ENCODE measurements at places on chromosomes 7 and 10.

GRCh38 chr10:125846894-125847293 lies 23.5 kb downstream of the BCCIP start:
- no peak for DNase-seq

GRCh38 chr7:100132697-100133151 lies 6.0 kb downstream of the MBLAC1 start:
- peak; percentile 29 for DNase-seq

DNA sequence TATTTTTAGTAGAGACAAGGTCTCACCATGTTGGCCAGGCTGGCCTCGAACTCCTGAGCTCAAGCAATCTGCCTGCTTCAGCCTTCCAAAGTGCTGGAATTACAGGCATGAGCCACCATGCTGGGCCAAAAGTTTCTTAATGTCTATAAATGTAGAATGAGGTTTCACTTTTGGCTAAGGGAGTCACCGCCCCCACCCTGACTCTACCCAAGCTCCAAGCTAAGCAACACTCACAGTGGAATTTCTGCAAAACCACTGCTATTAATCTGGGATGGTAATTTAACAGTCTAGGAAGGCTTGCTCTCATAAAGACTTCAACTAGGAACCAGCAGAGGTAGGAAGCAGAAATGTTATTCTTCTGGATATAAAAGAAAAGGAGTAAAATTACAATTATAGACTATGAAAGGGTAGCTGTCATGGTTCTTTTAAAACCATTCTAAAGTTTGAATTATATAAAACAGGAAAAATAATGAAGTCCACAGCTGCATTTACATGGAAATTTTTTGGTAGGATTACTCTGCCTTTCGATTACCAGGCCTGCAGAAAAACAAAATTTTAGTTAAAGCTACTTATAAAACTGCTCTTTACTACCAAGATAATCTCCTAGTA lies 211.6 kb downstream of the SFMBT2 start:
- no peak for DNase-seq

DNA sequence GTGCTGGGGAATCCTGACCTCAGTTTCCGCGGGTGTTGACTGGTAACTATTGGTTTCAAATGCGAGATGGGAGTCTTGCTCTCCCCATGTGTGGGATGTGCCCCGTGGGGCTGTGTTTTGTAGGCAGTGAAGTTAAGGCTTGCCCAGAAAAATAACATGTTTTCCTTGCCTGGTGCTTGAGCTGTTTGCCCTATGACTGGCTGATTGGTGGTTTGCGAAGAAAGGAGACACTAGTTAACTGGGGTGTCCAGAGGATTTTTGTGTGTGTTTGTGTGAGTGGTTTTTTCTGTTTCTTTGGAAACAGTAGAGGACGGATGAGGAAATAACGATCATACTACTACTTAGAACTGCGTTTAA lies 61.9 kb downstream of the CREB5 start:
- DNase-seq: no peak

DNA sequence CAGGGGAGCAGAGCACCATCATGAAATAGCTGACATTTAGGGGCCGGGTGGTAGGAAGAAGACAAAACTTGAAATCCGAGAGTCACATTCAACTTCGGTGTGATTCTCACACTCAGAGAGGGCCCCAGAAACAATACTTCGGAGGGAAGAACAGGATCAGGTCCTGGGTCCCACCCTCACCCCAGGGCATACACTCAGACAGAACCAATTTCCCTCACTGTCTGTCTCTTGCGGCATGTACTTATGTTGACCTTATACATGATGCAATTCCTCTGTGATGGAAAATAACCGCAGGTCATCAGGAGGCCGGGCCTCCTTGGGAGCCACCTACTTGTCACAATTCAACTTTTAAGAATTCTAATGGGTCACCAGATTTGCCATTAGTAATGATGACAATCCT lies 26.3 kb upstream of the HMX3 start:
- no peak for DNase-seq

DNA sequence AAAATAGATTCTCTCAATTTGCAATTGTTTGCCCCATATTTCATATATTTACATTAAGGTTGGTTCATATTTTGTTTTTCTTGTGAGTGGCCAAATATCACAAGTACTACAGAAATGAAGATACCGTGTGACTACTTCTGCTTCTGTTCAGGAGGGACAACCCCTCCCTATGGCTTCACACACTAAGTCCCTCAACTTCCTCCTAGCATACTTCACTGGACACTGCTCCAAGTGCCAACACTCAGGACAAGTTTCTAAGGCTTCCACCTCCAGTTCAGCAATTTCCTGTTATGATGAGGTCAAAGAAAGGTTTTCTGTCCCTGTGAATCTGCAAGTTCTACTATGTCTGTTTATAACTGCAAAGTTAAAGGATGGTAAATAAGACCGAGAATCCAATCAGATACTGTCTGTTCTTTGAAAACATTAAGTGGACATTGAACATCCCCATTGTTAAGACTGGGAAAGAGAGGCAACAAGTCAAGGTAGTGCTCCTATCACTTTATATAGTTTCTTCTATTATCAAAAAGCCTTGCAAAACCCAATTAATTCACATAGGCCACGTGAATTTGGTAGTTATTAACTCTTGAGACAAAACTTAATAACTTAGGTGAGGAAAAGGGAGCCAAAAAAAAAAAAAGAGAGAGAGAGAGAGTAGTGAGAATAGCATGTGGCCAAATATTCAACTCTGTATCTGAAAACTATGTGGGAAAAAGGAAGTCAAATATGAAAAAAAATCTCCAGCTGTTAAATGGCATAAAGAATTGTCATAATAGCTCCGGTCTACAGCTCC lies 81.3 kb upstream of the DKK1 start:
- no peak for DNase-seq

DNA sequence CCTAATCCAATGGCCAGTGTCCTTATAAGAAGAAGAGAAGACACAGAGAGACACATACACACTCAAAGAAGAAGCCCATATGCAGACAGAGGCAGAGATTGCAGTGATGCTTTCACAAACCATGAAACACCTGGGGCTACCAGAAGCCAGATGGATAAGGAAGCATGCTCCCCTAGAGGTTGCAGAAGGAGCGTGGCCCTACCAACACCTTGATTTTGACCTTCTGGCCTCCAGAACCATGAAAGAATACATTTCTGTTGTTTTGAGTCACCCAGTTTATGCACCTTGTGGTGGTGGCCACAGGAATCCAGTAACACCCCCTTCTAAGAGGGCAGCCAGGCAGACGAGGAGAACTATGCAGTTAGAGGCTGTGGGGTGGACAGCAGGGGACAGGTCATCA lies 43.5 kb downstream of the AOC1 start:
- no peak for DNase-seq

DNA sequence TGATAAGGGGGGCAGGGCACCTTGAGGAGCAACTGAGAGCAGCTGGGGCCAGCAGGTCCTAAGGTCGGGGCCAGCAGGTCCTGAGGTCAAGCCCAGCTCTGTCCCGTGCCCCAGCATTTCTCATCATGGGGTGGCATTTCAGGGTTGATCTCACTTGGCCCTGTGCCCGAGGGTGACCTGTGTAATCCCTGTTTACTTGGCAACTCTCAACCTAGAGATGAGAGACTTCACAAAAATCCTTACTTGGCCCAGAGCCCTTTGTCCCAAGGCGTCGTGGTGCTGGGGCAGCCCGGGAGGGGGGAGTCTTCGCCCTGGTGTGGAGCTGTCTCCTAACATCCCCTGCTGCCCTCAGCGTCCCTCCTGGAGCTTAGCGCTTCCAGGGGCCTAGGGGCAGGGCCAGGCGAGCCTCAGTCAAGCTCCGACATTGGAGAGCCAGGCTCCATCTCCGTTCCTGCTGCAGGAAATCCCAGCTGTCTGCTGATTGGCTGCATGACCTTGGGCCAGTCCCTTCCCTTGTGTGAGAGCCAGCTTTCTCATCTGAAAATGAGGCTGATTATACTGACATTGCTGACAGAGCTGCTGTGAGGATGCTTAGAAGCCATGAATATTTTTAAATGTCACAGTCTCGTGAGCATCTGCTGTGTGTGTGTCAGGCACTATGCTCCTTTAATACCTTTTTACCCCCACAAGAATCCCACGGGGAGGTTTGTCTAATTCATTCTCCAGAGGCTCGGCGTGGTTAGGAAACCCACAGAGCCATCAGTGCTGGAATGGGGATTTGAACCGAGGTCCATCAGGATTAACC lies 94.3 kb downstream of the ZMIZ1 start:
- DNase-seq: no peak

DNA sequence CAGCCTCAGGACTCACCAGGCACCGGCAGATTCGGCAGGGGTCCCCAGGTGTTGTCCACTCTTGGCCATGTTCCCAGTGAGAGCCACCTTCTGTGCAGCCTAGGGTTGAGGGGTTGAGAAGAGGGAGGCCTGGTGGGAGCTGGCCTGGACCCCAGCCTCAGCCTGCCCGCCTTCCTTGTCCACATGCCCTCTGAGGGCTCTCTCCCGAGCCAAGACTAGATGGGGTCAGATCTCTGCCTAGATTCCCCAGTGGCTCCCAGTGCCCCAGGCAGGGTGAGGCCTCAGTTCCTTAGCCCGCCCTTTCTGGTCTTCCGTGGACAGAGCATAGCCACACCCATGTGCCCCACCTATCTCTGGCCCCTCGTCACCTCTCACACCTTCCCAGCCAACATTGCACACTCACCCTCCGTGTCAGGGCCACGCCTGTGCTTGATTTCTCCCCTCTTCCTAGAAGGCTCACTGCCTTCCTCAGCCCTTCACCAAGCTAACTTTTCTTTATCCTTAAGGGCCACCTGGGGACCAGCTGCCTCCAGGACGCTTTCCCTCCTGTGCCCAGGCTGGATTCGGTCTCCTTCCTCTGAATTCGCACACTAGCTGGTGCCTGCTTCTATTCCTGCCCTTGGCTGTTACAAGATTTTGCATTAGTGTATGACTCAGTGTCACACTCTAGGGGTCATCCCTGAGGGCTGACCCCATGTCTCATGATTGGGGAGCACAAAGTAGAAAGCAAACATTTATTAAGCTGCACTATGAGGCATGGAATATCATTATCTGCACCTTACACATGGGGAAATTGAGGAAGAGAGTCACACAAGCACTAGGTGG lies 7.5 kb downstream of the KCP start:
- DNase-seq: no peak

DNA sequence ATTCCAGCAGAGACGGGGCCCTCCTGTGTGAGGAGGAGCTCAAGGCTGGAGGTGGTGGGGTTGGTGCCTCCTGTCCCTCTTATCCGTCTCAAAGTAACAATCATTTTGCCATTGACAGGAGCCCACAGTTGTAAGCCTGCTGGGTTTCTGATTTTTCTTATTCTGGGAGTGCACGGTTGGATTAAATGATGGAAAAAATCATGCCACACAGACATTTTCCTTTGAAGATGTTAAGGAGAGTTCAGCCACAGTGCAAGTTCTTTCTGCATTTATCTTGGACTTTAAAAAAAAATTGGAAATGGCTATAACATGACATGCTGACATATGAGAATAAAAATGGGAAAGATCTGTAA lies 8.4 kb upstream of the LYZL1 start:
- DNase-seq: no peak

DNA sequence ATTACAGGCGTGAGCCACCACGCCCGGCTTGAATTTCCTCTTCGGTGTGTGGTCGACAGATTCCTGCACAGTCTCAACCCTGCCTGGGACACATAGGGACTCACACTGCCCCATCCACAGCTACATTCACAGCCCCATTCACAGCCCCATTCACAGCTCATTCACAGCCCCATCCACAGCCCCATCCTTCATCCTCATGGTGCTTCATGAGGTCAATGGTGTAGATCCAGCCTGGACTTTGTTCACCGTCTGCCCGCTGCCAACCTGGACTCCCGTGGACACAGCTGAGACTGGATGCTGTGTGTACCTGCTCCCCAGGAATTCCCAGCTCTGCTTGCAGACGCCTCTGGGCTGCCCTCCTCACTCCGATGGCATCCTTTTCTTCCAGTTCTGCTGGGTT lies 5.2 kb downstream of the IDI2 start:
- no peak for DNase-seq

- DNase-seq: no peak
Observed at GRCh38 chr10:43971981-43972380, 323.3 kb upstream of the ZNF32 start.

DNA sequence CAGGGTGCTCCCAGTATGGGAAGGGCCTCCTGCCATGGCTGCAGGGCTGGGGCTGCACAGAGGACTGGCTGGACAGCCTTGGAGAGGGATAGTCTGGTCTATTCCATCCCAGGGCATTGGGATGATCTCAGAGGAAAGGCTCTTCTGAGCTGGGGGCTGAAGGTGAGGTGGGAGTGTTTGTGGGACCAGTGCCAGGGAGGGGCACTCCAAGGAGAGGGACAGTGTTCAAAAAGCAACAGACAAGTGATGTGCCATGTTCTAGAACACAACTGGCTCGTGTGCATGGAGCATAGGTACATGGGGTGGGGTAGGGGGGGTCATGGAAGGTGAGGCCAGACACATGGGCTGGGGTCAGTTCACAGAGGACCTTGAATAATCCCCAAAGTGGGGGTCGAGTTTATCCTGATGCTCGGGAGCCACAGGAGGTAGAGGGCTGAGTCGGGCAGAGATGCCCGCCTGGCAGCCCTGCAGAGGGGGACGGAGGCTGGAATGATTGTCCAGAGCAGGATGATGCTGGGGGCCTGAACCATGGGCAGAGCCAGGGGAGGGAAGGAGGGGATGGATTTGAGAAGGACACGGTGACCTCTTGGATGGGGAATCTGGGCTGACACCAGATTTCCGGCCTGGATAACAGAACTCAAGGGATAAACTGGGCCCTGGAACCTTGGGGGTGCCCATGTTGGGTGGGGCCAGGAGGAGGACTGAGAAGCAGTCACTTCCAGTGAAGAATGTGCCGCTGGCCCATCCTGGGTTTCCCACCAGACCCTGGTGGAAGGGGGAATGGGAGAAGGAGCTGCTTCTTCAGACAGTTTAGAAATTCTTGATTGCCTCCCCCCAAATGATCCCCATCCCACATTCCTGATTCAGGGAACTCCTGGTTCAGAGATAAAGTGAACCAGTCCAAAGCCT lies 50.4 kb downstream of the NEURL1 start:
- no peak for DNase-seq

Data from NCI-H187 treated with DMSO at 0.1 percent for 48 hours (cell line).